ENCODE measurements at places on chromosomes 12 and 14.

DNA sequence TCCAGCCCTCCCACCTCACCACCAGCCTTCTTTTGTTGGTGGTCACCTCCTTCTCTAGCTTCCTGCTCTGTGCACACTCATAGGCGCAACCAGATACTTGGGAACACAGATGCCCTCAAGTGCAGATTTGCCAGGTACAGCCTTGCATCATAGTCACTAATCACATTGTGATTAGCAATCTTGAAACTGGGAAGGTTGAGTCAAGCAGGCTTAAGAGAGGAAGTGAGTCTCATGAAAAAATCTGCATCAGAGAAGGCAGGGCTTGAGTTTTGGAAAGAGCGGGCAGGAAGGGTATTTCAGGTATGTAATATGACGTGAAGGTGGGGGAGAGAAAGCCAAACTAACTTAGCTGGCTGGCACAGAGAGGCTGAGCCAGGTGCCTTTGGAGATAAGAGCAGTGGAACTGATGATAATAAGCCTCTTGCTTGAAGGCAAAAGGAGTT, 2.7 kb upstream of the RABGGTA start:
- DNase-seq = no peak

DNA sequence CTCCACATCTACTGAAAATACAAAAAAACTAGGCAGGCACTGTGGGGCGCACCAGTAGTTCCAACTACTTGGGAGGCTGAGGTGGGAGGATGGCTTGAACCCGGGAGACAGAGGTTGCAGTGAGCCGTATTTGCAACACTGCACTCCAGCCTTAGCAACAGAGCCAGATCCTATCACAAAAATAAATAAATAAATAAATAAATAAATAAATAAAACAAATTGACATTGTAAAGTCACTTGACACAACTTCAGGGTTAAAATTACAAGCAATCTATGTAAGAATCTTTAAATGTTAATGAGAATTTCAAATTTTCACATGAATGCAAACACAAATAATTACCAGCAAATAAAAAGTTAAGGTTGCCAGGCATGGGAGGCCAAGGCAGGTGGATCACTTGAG, 11.1 kb downstream of the ATXN2 start:
- DNase-seq = no peak

DNA sequence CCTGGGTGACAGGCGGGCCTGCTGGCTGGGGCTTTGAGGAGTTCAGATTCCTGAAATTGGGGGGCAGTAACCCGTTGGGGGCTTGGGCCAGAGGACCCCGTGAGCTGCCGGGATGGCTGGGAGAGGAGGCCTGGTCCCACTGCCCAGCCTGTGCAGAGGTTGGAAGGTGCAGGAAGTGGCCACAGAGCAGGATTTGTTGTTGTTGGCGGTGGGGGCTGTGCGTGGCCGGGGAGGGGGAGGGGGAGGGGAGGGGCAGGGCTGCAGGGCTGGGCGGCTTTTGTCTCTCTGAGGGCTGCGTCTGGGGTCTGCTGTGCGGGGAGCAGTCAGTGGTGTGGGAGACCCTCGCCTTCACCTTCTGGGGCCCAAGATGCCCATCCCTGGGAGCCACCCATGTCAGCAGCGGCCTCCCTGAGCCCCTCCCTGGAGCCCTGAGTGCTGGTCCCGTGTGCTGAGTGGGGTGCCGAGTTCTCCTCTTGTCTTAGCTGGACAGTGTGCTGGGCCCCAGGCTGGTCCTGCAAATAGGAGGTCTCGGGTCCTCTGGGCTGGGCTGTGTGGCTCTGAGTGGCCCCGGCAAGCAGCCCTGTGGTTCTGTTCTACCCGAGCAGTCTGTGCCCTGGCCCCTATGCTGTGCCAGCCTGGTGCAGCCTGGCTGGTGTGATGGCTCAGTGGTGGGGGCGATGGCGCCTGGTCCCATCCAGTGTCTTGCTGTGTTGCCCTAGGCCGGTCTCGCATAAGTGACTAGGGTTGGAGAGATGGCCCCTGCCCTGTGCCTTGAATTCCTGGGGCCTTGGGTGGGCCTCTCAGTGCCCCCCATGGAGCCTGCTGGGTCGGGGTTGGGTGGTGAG, 10.3 kb downstream of the KIF26A start:
- no peak for DNase-seq

DNA sequence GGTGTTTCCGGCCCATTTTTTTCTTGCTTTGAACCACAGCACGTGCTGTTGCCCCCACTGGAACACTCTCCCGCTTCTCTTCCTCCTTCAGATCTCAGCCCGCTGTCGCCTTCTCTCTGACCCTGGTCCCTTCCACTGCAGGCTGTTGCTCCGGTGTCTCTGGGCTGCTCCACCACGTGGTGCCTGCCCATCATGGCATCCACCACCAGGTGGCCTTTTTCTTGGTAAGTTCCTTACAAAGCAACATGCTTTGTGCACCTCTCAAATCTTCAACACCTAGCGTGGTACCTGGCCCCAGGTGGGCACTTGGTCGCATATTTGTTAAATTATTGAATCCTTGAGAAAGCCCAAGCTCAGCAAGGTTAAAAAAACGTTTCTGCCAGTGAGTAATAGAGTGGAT, 19.1 kb downstream of the TUNAR start:
- DNase-seq = no peak

DNA sequence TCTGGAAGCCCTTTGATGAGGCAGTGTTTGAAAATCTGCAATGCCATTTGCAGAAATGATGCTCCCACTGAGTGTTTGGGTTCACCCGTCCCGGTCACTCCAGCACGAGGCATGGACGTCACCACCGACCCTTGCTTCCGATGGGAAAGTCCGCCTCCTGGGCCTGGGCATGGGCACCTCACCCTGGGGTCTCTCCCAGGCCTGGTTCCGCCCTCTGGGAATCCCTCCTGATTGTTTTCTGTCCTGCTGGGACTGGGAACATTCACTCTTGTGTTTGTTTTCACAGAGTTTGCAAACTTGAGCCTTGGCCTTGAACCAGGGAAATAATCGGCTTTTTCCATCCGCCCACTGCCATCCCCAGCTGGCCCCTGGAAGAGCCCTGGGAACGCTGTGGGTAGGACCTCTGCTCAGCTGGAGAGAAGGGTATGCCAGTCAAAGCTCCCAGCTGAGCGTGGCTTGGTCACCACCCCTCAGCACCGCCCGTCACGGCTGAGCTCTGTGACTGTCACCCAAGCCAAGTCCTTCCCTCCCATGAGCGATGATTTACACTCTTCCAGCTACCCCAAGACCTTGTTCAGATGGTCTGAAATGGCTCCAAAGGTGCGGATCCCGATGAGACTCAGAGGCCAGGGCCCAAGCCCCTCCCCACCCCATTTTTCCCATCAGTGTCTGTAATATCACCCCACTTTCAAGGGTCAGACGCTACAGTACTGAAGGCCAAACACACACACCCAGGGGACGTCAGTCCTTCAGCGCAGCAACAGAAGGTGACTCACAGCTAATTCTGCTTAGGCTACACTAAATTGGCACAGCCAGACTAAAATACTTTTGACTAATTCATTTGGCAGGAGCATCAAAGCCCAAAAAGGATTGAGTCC, 34.1 kb upstream of the FZD10 start:
- no peak for DNase-seq

DNA sequence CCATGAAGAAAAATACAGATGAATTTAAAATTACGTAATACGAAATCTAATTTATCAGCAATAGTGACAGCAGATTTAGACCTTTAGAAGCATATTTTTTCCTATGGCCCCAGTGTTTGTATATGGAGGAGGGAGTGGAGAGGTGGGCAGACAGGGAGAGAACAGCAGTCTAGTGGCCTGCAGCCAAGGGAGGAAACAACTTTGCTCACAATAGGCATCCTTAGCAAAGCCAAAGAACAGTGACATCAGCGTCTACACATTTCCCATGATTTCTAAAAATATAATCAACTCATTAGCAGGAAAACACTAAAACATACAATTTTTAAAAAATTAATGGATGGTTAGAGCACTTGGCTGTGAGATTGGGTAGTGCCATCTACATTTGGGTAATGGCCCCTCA, 622.6 kb upstream of the ATP2B1 start:
- no peak for DNase-seq

DNA sequence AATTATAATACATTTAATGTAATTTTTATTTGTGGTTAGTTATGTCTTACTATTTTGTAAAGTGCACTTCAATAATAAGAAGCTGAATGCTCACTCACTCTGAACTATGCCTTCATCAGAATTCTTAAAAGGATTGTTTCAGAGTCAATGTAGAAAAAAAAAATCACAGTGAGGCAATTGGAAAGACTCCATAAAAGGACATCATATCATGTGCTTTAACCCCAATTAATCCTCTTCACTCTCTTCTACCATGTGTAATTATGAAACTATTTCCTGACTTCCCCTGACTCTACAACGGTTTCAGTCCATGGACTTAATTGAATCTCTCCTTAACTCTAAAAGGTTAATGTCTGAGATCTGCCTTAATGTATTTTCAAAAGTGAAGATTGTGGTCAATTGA, 250.4 kb upstream of the ALG10 start:
- no peak for DNase-seq

GRCh38 chr12:99957866-99958466, 26.8 kb downstream of the ANKS1B start:
- DNase-seq = no peak

DNA sequence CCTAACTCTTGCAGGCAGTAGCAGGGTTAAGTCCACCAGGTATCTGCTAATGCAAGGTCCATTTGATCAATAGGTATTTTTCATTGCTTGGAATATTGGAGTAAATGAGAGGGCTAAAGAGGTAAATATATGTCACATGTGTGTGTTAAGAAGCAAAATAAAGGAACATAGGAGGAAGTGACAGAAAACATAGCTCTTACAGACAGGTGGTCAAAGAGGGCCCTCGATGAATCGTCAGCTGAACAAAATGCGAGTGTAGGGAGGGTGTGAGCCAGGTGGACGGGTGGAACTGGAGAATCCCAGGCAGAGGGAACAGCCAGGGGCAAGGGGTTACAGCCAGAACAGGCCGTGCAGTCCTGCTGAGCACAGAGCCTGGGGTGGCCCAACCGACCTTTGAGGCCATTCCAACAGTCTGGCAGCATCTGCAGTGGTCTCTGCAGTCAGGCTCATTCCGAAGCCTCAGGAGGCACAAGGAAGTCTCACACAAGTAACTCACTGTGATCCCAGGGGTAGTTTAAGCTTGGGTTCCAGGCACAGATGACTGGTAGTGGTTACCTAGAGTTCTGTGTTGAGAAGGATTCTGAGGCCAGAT, 43.2 kb downstream of the CCDC88C start:
- DNase-seq = no peak

GRCh38 chr14:54652605-54653052, 85.7 kb downstream of the SAMD4A start:
- no peak for DNase-seq

- DNase-seq = no peak
These were observed 30.9 kb downstream of the MYO1H start for GRCh38 chr12:109378569-109378968.

- DNase-seq = no peak
These were observed 237.6 kb downstream of the SLC41A2 start for GRCh38 chr12:104720339-104721038.

DNA sequence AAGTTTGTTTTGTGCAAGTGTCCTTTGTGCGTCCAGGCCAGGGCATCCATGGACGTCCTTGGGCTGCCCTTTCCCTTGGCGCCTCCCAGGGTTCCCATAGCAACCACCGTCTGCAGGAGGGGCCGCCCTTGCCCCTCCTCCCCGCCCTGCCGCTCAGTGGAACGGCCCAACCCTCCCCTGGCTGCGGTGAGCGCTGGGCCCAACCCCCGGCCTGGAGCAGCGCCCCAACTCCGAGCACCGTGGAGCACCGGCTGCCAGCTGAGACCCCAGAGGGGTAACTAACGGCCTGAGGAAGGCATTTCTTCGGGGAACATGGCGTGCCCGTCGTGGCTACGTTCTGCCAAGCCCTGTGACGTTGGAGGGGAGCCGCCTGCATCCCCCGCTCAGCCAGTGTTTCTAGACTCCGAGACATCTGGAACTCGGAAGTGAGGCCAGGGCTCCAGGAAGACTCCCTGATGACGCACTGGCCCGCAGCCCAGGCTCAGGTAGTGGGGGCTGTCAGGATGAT, 5.3 kb upstream of the ACACB start:
- no peak for DNase-seq

- no peak for DNase-seq
These were observed 163.0 kb upstream of the NRXN3 start for GRCh38 chr14:78007160-78007559.

GRCh38 chr14:78292003-78292402, 121.8 kb downstream of the NRXN3 start:
- DNase-seq = no peak

GRCh38 chr12:75315518-75315917, 14.6 kb downstream of the CAPS2 start:
- DNase-seq = no peak
